ENCODE measurements at places on chromosomes 2 and 18.

GRCh38 chr2:218067523-218067922, 1.5 kb upstream of the RUFY4 start:
- DNase-seq: no peak

- DNase-seq: no peak
These were observed 121.5 kb downstream of the SLC4A3 start for GRCh38 chr2:219748671-219749570.

- no peak for DNase-seq
These were observed 104.5 kb downstream of the UGGT1 start for GRCh38 chr2:128195435-128195984.

DNA sequence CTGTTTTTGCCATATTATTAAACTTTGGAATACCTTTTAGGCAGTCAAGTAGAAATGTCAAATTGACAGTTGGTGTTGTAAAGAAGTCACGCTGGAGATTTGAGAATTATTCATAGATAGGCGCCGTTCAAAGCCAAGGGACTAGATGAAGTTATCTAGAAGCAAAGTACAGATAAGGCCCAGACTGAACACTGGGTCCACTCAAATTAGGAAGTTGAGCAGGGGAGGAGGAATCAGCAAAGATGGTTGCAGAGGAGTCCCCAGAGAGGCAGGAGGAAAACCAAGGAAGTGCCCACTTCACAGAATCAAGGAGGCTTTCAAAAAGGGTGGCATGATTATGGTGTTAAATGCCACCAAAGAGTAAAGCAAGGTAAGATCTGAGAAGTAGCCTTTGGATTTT, 9.6 kb upstream of the ALS2 start:
- DNase-seq: no peak

DNA sequence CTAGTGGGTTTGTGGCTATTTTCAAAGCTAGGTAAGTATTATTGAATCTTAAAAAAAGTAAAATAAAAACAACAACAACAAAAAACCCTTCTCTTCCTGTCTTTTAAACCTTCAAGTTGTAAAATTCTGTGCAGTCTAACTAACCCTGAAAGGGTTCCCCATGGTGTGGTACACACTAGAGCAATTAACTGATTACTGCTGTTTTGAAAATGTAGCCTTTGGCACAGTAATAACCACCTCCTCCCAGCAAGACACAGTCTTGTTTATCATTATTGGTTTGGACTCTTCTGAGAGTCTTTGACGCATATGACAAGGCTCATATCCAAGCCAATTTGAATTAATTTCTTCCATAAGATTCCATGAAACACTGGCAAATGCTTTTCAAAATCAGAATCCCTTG, 2184.6 kb upstream of the PIK3C3 start:
- no peak for DNase-seq

DNA sequence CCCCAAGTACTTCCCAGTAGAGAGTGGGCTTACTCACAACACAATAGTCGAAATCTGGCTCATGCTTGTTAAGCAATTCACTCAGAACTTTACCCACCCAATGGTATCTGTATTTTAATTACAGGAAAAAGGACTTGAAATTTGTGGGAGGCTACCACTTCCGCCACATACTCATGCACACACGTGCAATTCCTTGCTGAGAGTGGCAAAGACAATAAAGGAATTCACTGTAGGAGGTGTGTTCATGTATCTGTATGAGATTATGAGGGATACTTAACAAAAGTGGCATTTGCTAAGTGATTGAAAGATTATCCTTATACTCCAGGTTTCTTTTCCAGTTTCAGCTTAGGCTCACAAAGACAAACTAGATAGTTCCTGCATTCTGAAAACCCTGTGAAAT, 14.9 kb upstream of the LYPD6 start:
- no peak for DNase-seq

- no peak for DNase-seq
These were observed 302.0 kb upstream of the CCDC68 start for GRCh38 chr18:55261253-55261652.

- no peak for DNase-seq
These were observed 120.4 kb downstream of the TPGS2 start for GRCh38 chr18:36708366-36708765.

DNA sequence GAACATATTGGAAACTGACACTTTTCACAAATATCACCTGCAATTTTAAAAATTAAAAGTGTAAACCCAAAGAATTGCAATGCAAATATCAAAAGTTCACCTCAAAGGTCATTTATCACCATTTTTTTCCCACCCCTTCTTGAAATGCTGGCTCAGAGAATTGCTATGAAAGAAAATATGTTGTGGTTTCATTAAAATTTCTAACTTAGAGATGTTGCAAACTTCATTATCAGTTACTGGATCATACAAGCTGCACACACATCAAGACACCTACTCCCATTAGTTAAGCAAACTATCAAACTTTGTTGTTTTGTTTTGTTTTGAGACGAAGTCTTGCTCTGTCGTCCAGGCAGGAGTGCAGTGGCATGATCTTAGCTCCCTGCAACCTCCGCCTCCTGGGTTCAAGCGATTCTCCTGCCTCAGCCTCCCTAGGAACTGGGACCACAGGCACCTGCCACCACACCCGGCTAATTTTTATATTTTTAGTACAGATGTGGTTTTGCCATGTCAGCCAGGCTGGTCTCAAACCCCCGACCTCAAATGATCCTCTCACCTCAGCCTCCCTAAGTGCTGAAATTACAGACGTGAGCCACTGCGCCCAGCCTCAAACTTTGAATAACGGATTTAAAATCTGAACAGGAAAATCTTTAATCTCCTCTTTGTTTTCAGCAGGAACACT, 37.0 kb downstream of the STK39 start:
- peak; percentile 49 for DNase-seq

GRCh38 chr2:170582751-170583463, 132.2 kb upstream of the SP5 start:
- DNase-seq: no peak

DNA sequence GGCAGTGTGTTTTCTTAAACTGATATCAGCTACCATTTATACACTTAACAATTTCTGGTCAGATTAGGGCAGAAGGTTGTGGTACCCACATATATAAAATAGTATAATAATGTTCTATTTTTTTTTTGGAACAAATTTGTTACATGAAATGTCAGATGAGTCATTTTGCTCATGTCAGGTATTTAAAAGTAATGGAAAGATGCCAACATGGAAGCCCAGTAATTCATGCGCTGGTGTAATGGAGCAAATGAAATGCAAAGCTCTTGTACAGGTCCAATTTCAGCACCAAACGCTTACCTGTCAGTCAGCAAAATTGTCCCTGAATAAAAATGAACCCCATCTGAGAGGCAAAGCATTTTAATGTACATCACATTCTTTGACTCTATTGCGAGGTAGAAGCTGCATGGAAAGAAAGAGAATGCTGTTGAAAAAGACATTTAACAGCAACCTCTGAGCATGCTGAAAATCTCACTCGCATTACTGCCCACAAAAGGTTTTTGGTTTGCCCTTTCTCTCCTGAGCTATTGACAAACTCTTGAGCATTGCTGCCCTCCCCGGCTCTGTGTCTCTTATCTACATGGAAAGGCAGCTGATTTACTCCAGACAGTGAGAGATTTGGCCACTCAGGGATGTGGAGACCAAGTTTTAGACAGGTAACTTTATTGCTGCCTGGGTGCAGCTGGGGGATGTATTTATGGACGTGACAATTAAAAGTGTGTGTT, 217.5 kb downstream of the CAMKMT start:
- no peak for DNase-seq

- peak; percentile 61 for DNase-seq
These were observed 34.6 kb upstream of the SLC14A1 start for GRCh38 chr18:45689396-45689795.

GRCh38 chr2:156322051-156322685, 10.4 kb downstream of the NR4A2 start:
- DNase-seq: peak; percentile 9

GRCh38 chr2:222622910-222623309, 33.0 kb downstream of the FARSB start:
- no peak for DNase-seq

DNA sequence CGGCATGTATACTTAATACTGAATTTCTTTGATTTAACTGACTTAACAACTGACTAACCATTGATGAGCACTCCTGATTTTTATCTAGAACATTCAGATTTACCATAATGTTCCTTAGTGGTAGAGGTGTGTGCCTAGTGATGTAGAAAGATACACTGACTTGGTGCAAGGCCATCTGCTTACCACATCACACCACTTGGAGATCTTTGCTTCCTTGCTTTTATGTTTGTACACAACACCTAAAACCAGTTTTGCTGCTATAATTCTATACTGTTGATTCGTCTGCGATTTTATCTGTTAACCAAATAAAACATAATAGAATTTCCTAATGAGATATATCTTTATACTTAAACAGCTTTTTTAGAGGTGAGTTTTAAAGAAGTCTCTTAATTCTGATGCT, 3.9 kb upstream of the FARP2 start:
- DNase-seq: no peak

- DNase-seq: no peak
These were observed 77.9 kb downstream of the MCFD2 start for GRCh38 chr2:46837704-46838103.

- DNase-seq: no peak
These were observed 24.3 kb downstream of the KLHL29 start for GRCh38 chr2:23409248-23409647.

DNA sequence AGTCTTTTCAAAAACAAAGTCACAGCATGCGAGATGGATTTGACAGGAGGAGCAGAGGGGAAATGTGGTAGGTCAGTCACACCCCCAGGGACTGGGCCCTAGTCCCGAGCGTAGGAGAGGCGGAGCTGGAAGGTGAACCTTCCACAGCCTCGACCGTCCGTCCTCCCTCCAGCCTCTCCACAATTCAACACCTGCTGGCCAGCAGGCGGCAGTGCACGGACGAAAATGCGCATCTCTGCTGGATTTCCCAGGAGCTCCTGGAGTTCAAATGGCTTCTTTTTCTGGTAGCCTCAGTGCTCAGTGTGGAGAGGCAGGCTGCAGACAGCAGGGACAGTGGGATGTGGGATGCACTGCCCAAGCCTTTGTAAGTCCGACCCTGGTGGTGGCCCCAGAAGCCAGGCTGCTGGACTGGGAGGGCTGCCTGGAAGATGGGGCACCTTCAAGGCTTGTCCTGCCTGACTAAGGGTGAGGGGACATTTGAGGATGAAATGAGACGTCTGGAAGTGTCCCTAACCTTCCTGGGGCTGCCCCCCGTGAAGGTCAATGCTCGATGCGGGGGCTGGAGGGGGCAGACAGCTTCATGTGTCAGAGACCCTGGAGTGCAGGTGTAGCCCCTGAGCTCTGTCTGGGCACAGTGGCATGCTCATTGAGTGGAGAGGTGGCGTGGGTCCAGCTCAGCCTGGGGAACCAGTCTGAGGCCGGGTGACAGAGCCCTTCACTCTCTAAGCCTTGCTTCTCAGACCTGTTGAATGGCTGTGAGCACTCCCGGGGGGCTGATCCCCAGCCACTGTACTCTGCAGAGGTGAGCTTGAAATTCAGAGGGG, 189.5 kb downstream of the TFCP2L1 start:
- peak; percentile 68 for DNase-seq

DNA sequence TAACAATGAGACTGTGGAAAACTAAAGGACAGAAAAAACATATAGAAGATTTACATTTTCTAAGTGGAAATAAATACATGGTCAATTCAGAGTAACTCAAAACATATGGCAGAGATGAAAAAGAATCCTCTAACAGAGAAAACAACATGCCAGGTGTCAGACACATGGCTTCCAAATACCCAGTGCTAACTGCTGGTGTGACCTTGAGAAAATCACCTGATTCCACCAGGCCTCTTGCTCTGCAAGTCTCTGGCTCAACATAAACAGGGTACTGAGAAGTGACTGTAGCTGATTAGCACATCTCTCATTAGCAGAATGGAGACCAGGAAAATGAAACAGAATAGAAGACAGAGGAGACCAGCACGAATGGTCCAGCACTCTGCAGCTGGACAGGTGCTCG, 210.8 kb downstream of the HNMT start:
- DNase-seq: no peak

All from myocyte (in vitro differentiated cells).